ENCODE measurements at places on chromosomes 6 and 20.
A peak's percentile ranks its signal among the peaks of the same experiment; 100 is the strongest.

DNA sequence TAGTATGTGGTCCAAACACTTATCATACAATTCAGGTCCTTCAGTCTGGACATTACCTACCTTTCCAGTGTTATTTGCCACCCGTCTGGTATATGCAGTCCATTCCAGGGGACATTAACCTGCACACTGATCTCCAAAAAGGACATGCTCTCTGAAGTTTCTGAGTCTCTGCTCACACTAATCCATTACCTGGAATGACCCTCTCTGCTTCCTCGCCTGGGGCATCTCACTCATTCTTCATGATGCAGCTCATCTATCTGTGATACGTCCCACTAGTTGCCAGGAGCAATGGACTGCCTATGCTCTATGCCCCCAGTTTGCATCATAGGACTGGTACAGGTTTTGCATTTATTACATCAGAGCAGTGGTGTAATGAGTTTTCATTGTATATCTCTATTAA is 5.9 kb upstream of the TUBB2B start:
- no peak for DNase-seq

- DNase-seq = no peak
Observed at GRCh38 chr6:104705916-104706442, 153.7 kb downstream of the HACE1 start.

DNA sequence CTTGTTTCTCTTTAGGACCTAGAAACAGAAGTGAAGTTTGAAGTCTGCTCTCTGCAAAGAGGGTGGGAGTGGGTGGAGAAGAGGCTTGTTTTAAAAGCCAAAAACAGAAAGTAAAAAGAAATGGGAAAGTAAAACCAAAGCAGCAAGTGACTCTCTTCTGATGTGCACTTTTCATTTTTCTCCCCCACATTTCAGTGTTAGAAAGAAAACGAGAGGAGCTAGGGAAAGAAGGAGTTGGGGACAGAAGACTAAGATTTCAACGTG is 1.3 kb downstream of the C6orf141 start:
- DNase-seq = no peak

- no peak for DNase-seq
Observed at GRCh38 chr20:24022621-24023180, 34.1 kb upstream of the GGTLC1 start.

DNA sequence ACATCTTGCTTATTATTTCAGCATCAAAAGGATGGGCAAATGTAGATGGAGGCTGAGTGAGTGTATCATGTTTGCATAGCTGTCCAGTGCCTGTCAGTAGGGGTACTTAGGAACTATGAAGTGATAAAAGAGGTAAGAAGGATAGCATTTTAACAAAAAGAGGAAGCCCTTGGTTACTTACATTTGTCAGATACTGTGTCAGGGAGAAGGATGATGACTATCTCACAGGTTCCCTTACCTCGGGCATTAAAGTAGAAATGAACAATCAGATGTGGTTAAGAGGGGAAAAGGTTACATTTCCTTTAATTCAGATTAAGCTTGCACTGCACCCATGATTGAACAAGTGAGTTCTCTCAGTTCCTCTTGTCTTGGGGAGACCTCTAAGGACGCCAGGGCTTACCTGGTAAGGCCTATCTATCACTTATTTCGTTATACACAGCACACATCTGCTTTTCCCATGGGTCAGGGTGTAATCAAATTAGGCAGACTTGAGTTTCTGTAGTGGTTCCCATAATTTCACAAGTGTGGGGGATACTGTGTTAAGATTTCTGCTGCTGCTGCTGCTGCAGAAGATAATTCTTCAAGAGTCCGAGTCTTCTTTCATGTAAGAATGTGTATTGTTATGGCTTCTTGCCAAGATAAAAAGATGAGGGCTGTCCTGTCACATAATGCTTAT is 4.5 kb downstream of the FOXO3 start:
- no peak for DNase-seq

DNA sequence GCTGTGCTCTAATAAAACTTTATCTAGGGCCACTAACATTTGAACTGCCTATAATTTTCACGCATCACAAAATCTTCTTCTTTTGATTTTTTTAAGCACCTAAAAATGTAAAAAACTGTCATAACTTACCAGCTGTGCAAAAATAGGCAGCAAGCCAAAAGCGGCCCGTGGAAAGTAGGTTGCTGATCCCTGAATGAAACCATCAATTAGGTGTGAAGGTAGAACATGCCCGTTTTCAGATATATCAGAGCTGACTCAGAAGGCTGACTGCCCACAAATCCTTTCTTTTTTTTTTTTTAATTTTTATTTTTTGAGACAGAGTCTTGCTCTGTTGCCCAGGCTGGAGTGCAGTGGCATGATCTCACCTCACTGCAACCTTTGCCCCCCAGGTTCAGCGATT is 4.9 kb upstream of the IPCEF1 start:
- no peak for DNase-seq

- no peak for DNase-seq
Observed at GRCh38 chr6:168441434-168442391, 729 bp downstream of the SMOC2 start.

DNA sequence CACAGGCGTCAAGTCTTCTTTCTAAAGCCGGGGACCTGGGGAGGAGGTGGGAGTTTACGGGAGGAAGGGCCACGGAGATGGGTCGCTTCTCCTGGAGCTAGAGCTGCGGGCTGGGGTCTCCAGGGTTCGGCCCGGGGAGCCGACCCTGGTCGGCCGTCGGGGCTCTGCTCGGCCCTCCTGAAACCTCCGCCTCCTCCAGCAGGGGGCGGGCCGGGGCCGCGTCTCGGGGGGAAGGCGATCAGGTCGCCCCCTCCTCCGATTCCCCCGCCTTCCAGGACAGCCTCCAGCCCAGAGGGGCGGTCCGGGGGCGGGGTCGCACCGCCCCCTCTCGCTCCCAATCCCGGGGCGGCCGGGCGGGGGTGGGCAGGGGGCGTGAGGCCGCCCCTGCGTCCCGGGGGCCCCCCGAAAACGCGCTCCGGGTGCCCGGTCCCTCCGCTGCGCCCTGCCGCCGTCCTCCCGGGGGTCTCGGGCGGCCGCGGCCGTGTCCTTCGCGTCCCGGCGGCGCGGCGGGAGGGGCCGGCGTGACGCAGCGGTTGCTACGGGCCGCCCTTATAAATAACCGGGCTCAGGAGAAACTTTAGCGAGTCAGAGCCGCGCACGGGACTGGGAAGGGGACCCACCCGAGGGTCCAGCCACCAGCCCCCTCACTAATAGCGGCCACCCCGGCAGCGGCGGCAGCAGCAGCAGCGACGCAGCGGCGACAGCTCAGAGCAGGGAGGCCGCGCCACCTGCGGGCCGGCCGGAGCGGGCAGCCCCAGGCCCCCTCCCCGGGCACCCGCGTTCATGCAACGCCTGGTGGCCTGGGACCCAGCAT is at the start of gene CEBPB:
CEBPB (plus strand) TSS at position 580 of the 814 bp plus-strand sequence; CDS start at position 784, 204 bp downstream.
- DNase-seq = peak; percentile 92

GRCh38 chr20:61982191-61982950 is 83.3 kb downstream of the TAF4 start:
- no peak for DNase-seq

DNA sequence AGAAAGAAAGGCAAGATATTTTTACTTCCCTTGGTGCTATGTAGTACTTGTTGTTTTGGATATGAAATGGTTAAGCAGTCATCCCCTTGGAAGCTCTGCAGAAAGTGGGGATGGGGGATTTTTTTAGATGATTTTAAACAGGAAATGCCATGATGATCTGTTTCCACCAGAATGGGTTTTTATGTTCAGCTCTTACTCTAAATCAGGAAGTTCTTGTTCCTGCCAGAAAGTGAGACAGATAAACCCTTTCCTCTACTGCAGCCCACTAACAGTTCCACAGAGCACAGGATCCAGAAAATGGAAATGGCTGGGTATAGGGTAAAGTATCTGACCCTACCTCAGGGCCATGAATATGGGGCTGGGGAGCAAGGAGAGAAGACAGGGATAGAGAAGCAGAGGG is 32.1 kb upstream of the PPP1R3G start:
- no peak for DNase-seq

GRCh38 chr6:165745492-165745891 is 82.5 kb upstream of the PDE10A start:
- DNase-seq = no peak

DNA sequence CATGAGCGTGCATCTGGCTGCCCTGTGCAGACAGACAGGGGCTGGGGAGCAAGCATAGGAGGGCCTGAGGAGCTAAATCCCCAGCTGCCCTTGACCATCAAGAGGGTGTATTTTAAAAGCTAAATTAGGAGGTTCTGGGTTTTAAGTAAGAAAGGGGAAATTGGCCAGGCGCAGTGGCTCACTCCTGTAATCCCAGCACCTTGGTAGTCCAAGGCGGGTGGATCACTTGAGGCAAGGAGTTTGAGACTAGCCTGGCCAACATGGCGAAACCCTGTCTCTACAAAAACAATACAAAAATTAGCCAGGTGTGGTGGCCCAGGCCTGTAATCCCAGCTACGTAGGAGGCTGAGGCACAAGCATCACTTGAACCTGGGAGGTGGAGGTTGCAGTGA is 27.8 kb downstream of the SERPINB6 start:
- no peak for DNase-seq

DNA sequence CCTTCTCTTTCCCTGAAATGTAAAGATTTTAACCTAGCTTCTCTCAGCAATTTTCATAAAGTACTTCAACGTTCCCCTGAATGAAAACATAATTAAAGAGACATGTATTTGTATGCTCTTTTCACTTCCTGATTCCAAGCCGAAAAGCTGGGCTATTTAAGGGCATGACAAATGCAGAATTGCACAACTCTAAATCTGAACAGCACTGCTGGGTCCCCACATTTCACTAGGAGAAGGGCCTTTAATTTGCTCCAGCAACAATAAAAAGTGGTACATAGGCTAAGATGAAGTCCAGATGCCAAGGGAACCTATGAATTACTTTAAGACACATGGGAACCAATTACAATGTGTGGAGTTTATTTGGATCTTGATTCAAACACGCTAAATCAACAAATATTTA is 42.0 kb downstream of the IRAK1BP1 start:
- no peak for DNase-seq

DNA sequence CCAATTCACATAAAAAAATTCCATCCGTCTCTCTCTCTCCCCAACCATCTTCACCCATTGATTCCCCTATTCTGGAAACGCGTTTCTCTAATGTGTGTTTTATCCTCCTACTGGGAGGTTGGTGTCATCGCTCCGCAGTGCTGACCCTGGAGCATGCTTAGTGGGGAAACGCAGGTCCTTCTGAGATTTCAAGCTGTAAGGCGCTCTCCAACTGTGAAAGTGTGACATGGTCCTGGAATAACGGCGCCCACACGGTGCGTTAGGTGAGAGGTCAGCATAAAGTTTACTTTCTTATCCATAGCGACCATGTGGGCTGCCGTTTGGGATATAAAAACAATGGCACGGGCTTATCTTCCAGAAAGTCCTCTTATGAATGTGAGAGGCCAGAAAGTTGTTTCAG is 123.9 kb downstream of the WDR27 start:
- no peak for DNase-seq

DNA sequence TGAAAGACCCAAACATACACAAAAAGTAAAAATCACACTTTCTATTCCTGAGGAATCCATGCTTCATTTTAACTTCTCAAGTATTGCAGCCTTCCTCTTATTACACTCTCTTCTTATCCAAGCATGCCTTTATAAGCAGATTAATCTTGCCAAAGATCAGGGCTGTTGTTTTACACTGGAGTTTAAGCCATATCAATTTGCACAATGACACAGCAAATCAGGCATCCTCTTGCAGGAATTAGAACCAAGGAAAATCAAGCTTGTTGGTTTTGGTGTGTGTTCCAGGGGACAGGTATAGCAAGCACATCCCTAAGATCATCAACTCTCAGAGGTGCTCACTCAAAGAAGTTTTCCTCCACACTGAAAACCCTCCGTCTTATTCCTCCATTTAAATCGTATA is 69.5 kb downstream of the CYP39A1 start:
- DNase-seq = no peak

DNA sequence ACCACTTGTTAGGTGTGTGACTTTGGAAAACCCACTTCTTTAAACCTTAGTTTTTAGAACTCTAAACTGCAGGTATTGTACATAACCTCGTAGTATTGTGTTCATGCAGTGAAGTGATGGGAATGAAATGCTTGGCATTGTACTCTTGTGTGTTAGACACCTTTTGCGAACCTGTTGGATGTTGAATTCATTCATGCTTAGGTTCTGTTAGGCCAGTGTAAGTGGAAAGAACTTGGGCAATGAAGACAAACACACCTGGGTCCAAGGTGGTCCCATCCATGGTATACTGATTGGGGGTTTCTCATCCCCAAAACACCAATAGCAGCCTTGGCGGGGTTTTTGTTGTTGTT is 1.2 kb downstream of the ANKRD6 start:
- no peak for DNase-seq

DNA sequence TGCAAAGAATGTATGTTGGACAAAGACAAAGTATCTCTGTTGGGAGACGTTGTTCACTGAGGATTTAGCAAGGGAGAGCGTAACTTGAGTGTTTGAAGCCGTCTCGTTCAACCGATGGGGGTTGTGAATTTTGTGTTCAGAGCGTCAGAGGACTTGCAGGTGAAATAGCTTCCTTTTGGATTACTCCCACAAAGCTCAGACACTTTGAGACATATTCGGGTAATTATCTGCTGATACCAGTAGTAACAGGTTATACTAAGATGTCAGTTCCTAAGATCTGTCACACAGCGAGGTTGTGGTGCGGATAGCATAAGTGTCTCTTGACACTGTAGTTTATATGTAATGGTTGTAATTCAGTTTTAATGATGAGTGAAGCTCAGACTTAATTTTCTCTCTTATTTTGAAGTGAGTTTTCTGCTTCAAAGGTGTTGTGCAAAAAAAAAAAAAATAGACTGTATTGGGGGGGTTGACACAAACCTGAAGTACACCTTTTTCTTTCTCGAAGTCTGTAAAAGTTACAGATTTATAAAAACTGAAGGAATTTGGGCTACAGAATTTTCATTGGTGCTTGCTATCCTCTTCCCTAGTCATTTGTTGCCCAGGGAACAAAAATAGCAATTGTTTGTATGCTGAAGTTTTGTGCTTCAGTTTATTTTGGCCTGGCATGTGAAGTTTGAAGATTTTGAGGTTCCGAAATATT is 1.7 kb downstream of the ASXL1 start:
- no peak for DNase-seq

- no peak for DNase-seq
Observed at GRCh38 chr6:12963567-12963966, 247.0 kb downstream of the PHACTR1 start.

- DNase-seq = no peak
Observed at GRCh38 chr6:77015350-77015749, 447.9 kb downstream of the HTR1B start.

GRCh38 chr6:37372116-37372515 is 18.3 kb downstream of the RNF8 start:
- DNase-seq = no peak

Data from COLO829 (cell line).